Left renal cortex interstitium (tissue), 4 donors: ENCODE measurements at places on chromosomes 1 and 21. TPM values are rescaled to one million over a fixed set of nuclear protein-coding genes. Genes with fewer than 3 reads are reported as not detected.

Gene TFAP2E
- polyA plus RNA-seq = 1.8 TPM

Gene OR2T29
- not detected for polyA plus RNA-seq

Gene KCNK1
- polyA plus RNA-seq = 7.2 TPM

Gene AMPD1
- polyA plus RNA-seq = not detected

Gene GJA9
- 0.74 TPM for polyA plus RNA-seq

Gene DYNLT5
- polyA plus RNA-seq = 1.7 TPM

Gene SRSF4
- 139 TPM for polyA plus RNA-seq

Gene C1orf94
- 0.13 TPM for polyA plus RNA-seq

Gene SLAMF6
- 0.17 TPM for polyA plus RNA-seq

Gene LYPLAL1
- 57.5 TPM for polyA plus RNA-seq

DNA sequence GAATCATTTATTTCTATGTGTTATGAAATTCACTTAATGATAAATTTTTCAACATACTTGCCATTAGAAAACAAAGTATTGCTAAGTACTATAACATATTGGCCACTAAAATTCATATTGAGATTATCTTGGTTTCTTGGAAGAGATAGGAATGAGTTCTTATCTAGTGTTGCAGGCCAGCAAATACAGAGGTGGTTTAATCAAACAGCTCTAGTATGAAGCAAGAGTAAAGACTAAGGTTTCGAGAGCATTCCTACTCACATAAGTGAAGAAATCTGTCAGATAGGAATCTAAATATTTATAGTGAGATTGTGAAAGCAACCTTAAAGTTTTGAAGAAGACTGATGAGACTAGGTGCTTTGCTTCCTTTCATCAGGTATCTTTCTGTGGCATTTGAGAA is 37.9 kb upstream of the FOXE3 start:
- no peak for DNase-seq

GRCh38 chr21:23939369-23940065 is 1667.8 kb downstream of the MRPL39 start:
- no peak for DNase-seq

DNA sequence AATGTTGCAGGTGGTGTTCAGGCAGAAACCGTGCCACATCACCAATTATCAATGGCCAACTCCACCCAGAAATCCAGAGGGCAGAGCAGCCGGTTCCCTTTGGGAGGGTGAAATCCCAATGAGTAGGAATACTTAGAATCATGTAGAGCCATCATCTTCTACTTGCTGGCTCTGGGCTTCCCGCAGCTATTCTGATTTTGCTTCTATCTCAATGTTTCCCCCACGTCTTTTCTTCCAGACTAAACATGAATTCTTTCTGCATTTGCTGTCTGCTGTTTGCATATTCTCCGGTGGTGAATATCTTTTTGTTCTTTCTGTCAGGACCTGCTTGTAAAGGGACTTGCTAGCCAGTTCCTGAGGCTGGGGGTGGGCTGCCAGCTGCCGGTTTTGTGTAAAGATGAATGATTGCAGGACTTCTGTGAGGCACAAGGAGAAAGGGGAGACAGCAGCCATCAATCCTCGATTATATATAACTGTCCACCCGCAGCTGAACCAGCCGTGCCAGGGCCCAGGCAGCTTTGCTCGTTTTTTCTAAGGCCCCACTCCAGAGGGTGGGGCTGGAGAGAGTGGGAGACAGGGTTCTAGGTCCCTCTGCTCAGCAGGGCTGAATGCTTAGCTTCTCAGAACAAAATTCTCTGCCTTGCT is 33.2 kb downstream of the PRAMEF20 start:
- no peak for DNase-seq

- DNase-seq = no peak
Observed at GRCh38 chr1:244381878-244382565, 69.7 kb downstream of the ADSS2 start.

DNA sequence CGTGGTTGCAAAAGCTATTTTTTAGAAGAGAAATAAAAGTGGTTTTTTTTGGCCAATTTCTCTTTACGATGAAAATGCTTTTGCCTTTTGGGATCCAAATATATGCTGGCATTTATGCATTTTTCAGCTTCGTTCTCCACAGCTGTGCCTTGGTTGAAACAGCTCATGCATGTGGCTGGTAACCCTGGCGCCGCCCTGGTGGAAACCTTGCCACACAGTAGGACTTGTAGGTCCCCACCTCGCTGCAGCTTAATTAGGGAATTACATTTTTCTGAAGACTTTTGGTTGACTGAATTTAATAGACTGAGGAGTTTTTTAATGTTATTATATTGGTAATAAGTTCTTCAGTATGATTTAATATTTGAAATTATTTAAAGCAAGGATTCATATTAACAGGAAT is 12.7 kb upstream of the PCP4 start:
- DNase-seq = no peak

GRCh38 chr1:60036856-60037460 is 36.6 kb downstream of the C1orf87 start:
- no peak for DNase-seq

DNA sequence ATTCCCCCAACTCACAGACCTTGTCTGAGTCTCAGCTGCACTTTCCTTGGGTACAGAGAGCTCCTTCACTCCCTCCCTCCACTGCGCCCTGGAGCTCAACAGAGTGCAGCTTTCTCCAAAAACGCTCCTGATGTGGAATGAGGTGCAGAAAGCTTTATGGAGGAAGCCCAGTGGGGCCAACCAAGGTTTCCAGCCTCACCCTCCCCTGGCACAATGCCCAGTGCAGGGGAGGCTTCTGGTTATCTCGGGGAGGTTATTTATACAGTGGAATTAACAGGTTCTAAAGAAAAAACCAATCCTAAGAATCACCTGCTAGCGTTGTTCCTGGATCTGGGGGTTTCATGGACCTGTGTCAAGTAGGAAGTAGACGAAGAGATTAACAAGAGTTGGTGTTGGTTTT is at the start of gene ITLN1:
Gene ITLN1, minus strand, starts transcription at position 139 of the 400 bp plus-strand sequence. CDS start 303 bp downstream, outside the sequence.
- DNase-seq = no peak

GRCh38 chr1:89065079-89065868 is at the start of gene GBP1:
TSS of gene GBP1 (minus strand) at chr1:89065208. CDS start at chr1:89063234, 1,974 bp downstream.
- no peak for DNase-seq

GRCh38 chr1:234554698-234555311 is 55.2 kb downstream of the IRF2BP2 start:
- no peak for DNase-seq

- no peak for DNase-seq
Observed at GRCh38 chr21:24294171-24294570, 1313.1 kb downstream of the MRPL39 start.

GRCh38 chr1:1351511-1352427 is 2.6 kb upstream of the DVL1 start:
- DNase-seq = no peak

DNA sequence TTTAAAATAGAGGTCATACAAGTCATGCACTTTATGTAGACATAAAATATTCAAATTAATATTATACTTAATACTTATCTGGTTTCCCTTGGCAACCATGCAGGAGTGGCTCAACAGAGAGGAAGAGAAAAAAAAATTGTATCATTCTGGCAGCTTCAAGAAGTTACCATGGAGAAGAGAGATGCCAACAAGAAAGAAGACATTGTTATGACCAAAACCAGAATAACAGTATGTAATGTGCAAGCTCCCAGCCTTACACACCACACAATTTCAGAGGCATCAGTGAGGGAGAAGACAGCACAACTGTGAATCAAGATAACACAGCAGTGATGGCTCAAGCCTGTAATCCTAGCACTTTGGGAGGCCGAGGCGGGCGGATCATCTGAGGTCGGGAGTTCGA is 49.1 kb upstream of the RCOR3 start:
- DNase-seq = no peak

- no peak for DNase-seq
Observed at GRCh38 chr1:209576392-209577197, 6.9 kb upstream of the CAMK1G start.

GRCh38 chr1:151891512-151891911 is 17.8 kb downstream of the THEM4 start:
- no peak for DNase-seq

GRCh38 chr1:230246551-230246950 is 179.5 kb downstream of the GALNT2 start:
- DNase-seq = no peak

- DNase-seq = no peak
Observed at GRCh38 chr1:50422946-50423669, at the start of gene DMRTA2. TSS of gene DMRTA2 (minus strand) at chr1:50423443. CDS start at chr1:50421536, 1,907 bp downstream.

GRCh38 chr1:107262467-107263286 is 121.8 kb downstream of the NTNG1 start:
- DNase-seq = no peak

DNA sequence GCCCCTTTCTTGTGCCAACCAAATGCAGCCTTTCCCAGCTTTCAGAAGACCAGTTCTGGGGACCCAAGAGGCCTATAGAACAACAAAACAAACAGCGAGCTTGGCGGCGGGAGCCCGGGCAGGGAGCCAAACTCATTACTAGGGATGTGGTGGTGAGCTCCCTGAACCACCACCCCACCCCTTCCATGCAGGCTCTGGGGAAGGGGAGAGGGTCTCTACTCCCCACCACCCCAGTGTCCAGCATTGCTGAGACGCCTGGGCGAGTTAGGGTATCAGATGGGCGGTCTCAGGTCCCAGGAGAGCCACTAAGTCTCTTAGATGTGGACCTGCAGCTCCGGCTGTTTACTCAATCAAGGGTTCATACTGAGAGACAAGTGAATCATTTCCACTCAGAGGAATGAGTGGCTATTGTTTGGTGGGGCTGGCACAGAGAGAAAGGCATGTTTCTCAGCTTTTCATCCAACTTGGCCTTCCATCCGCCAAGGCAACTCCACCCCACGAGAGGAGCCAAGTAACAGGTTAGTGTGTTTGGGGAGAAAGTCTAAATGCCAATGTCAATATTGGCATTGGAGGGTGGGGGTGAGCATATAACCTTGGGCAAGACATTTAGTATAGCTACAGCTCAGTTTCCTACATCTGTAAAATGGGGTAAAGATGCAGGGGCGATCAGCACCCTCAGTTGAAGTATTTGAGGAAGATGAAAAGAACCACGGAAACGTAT is 40.9 kb downstream of the PLXNA2 start:
- no peak for DNase-seq

DNA sequence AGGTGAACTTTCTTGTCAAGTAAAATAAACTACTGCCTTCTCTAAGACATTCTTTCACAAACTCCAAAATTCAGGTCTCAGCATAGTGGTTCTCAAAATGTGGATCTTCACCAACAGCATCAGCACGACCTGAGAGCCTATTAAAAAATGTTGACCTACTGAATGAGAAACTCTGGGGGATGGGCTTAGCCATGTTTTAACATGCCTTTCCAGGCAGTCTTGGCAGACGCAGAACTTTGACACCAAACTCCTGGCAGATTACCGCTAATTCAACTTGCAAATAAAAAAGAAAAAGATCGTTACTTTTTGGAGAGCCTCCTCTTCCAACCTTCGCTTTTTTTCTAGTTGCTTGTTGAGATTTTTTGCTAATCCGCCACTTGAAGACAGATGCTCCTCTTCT is 35.1 kb downstream of the ARHGAP29 start:
- DNase-seq = no peak

- DNase-seq = no peak
Observed at GRCh38 chr1:151011154-151011850, 3.1 kb downstream of the PRUNE1 start.

DNA sequence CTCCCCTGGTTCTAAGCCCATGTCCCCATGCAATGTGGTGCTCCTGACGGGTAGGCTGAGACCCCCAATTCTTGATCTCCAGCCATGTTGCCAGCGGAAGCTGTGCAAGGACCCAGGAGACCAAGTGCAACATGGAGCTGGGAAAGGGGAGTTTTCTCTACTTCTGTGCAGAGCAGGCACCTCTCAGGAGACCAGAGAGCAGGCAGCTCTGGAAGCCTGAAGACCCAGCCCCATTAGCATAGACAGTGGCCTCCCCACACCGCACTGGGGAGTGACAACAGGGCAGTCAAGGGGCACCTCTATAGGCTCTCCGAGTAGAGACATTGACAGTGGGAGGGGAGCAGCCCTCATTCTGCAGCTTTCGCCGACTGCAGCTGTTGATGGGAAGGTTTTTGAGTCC is 410.2 kb downstream of the MATN1 start:
- no peak for DNase-seq

DNA sequence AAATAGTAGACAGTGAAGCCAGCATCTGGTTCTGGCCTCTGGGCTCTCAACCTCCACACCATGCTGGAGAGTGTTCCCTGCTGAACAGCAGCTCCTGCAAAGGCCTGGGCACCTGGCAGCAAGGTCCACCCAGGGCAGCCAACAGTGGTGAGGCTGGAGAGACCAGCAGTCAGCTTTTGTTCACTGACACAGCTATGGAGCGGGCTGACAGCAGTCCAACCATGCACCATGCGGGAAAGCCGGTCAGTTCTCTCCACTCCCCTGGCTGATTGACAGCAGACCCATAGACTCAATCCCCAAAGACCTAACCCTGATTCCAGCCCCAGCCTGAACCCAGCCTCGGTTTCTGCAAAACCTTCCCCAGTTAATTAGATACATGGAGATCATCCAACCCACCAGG is 49.0 kb downstream of the KLHDC7A start:
- no peak for DNase-seq

GRCh38 chr1:32498751-32499150 is 33.9 kb downstream of the ZBTB8B start:
- no peak for DNase-seq

- DNase-seq = no peak
Observed at GRCh38 chr1:221961532-221962292, 219.8 kb upstream of the DUSP10 start.

DNA sequence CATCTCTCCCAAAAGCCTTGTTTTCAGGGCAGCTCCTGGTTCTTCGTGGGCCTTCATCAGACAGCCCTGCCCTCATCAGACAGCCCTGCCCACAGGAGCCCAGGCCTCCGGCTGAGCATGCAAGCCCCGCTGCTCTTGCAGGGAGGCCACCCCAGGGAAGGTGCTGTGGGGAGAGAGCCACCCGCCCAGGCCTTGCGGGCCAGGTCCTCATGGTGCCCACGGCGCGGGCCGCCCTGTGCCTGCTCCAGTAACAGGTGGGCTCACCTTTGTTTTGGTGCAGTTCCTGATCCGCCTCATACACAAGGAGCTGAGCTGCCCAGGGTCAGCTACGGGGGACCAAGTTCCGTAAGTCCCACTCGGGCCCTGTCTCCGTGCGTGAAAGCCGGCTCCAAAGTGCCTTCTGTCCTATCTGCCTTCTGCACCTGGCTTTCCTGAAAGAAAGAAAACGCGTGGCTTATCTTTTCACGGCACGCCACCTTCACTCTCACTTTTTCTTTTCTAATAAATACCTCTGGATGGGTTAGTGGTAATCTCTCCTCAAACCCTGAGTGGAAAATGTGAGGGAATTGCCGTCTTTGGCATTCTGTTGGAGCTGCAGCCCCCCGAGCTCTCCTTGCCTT is 65.9 kb downstream of the SLC37A1 start:
- DNase-seq = no peak

DNA sequence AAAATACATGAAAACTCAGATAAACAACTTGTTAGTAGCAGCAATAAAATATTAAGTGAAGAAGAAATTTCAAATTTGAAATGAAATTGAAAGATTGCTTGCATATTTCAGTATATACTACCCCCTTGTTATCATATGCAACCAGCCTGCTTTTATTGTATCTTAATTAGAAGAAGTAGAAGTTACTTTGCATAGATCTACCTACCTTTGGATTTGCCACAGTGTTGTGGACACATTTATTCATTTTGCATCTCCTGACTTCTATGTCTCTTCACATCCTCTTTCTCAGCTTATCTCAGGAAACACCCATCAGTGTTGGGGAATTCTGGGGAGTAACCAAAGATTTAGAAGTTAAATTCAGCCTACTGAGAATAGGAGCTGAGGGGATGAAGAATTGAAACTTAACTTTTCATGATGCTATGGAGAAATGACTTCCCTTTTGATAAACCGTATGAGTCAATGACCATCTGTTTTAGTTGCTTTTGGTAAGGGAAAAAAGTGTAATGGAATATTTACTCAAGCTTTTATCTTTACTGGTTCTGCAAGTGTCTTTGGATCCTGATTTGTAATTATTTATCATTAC is 96.9 kb downstream of the RGL1 start:
- DNase-seq = no peak

GRCh38 chr1:18639368-18640055 is 8.9 kb downstream of the PAX7 start:
- no peak for DNase-seq
